ENCODE measurements at places on chromosomes 5 and 9.

GRCh38 chr9:11135851-11136250 is 523.0 kb upstream of the PTPRD start:
- DNase-seq: no peak

DNA sequence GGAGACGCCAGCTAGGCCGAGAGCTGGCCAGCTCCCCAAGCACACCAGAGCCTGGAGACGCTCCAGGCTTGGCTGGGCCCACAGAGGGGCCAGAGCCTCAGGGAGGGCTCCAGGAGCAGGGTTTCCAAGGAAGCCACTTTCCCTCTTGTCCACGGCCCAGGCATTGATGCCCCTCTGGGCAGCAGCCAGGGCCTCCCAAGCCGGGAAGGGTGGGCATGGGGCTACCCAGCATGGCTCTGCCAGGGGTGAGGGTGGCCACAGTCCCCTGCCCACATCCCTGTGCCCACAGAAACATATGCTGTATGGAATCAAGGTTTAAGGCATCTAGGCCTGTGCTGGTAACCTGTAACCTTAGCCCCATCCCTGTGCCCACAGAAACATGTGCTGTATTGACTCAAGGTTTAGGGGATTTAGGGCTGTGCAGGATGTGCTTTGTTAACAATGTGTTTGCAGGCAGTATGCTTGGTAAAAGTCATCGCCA is 1.5 kb upstream of the DPP7 start:
- DNase-seq: no peak

DNA sequence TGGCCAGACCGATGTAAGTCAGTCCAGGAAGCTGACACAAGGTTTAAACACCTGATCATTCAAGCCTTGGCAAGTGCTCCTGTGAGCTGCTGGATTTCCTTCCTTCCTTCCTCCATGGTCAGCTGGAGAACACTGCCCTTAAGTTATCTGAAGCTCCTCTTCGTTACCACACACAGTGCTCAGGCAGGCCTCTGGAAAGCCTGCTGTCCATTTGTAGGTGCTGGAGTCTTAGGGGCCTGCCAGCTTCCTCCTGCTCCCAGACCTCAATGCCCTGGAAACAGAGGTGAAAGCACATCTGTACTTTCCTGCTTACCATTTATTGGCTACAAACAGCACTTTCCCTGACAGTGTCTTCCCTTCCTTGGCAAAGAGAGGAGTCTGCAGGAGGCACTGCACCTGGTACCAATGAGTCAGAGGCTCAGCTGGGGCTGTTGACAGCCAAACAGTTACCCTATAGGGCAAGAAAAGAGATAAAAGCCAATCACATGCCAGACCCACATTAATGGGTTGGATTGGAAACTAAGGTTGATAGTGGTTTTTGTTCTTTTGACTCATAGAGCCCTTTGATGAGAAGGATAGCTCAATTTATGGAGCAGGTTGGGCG is 72.6 kb upstream of the PUM3 start:
- DNase-seq: no peak

GRCh38 chr5:73652391-73652790 is 26.4 kb downstream of the ARHGEF28 start:
- no peak for DNase-seq

GRCh38 chr9:18297056-18297841 is 176.7 kb upstream of the ADAMTSL1 start:
- DNase-seq: no peak

- no peak for DNase-seq
Observed at GRCh38 chr5:160565376-160565775, 143.7 kb downstream of the PTTG1 start.

GRCh38 chr5:168219515-168220410 is 71.7 kb upstream of the WWC1 start:
- no peak for DNase-seq

DNA sequence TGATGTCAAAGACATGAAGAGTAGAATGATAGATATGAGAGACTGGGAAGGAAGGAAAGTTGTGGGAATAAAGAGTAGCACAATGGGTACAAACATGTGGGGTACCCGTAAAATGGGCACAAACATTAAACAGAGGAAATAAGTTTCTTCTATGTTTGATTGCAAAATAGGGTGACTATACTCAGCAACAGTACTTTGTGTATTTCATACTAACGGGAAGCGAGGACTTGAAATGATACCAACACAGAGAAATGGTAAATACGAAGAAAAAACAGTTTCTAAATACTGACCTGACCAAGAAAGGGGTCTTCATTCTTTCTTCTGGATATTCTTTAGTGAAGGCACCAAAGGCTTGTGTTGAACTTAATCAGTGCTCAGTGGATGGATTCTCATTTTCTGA is 31.1 kb downstream of the ATP6V0E1 start:
- DNase-seq: no peak

DNA sequence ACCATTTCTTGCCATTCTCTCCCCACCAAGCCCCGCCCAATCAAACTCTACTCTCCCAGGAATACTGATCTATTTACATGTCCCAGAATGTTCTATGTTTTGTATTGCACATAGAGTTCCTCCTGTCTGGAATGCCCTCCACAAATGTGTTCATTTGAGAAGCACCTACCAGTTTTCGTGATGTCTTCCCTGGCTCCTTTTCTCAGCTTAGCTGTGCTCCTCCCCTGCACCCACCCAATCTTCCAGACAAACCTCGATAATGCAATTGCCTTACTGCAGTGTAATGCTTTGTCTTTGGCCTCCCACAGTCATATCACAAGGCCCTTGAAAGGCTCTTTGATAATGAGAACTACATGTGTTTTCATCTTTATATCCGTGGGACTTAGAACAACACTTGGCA is 214.5 kb upstream of the ANKRD55 start:
- no peak for DNase-seq

DNA sequence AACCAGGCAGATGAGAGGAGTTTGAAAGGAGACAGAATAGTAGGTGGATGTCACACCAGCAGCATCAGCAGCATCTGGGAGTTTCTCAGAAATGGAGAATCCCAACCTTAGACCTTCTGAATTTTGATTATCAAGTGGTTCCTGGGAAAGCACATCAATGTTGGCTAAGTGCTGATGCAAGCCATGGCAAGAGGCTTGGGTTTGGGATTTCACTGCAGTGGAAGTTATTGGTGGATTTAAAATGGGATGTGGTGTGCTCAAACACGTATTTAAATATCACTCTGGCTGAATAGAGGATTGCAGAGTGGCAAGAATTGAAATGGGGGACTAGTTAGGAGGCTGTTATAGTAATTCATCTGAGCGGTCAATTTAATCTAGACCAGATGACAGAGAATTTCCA is 387.8 kb upstream of the WWC1 start:
- DNase-seq: no peak

- peak; percentile 1 for DNase-seq
Observed at GRCh38 chr5:94693043-94693822, 74.8 kb downstream of the SLF1 start.

- DNase-seq: no peak
Observed at GRCh38 chr9:72871685-72872084, 81.2 kb downstream of the ALDH1A1 start.

DNA sequence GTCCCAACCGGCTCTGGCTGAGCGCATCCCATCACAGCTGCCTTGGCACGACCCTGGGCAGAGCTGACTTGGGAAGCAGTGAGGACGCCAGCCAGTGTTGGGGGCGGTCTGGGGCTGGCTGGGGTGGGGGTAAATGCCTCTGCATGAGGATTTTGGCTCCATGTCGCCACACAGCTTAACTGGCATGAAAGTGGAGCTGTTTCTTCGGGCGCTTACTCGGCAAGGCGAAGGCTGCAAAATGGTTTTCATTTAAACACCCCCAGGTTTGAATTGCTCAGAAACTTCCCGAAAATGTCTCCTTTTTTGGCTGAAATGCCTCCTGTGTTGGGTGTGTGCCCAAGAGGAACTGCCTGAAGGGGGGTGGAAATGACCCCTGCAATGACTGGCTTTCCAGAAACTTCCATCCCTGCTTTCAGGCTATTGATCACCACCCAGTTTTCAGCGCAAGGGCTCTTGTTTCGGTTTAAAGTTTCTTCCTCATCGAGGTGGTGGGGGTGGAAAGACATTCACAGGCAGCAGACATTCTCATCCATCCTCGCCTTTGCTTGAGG is 38.3 kb downstream of the PTGES start:
- DNase-seq: no peak

DNA sequence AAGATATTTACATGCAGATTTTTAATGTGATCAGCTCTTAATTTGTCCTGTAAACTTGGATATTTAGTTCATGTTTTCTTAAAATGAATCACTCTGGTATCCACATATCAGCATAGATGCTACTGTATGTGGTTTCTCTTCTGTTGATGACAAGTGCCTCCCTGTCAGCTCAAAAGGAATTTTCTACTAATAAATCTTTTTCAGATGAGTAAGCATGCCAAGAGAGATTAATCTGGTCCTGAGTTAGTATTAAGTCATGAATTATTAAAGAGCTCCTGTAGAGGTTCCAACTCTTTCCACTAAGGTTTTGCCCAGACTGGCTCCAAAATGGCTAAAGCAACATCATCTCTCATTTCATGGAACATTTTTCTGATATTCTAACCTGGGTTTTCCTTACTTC is 129.2 kb downstream of the GOLPH3 start:
- DNase-seq: no peak

GRCh38 chr9:109993250-109993978 is 213.4 kb downstream of the PALM2AKAP2 start:
- DNase-seq: no peak

- DNase-seq: no peak
Observed at GRCh38 chr5:101717721-101718120, 578.4 kb downstream of the SLCO4C1 start.

GRCh38 chr9:86494644-86495111 is 140.5 kb upstream of the TUT7 start:
- DNase-seq: no peak

DNA sequence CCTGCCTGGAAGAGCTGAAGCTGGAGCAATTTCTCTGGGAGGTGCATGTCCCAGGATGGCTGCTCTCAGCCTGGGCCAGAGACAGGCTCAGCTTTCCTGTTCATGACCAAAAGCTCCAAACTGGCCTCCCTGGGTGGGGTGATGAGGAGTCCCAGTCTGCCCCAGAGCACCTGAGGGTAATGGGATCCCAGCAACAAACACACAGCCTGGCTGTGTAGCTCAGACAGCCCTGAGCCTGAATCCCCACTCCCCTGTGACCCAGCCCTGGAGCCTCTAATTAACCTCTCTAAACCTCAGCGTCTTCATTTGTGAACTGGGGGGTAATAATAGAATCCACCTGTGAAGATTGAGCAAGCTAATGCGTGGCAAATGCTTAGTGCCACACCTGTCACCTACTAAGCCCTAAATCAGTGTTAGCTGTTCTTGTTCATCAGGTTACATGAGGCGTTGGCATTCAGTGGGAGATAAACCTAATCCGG is 67.5 kb downstream of the HSPA4 start:
- DNase-seq: no peak
